NCI-H524 treated with DMSO at 0.1 percent for 48 hours (cell line): ENCODE measurements at places on chromosomes 5 and 9.

DNA sequence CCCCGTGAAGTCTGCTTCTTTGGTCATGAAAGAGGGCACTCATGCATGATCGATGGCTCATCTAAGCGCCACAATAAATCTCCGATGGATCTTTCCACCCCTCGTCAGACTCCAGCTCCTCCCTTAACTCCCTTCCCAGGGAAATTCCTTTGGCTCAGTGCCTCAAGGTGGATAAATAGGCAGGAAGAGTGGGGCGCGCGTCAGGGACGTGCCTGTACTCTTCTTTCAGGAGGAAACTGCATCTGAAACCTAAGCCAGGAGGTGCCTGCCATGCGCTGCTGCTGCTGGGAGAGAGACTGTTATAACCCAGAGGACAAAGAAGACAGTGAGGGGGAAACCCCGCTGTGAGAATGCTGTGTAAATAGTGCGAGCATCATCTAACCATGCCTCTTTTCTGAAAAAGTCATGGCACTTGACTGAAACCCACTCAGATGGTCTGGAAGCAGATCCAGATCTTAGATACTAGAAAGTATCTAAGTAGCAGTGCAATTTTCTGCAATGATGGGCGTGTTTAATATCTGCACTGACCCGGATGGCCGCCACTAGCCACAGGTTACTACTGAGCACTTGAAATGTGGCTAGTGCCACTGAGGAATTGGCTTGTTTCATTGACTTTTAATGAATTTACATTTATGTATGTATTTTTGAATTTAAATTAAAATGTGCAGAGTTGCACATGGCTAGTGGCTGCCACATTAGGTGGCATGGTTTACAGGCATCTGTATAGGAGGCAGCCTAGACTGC lies 120.3 kb upstream of the BASP1 start:
- DNase-seq, result no peak

GRCh38 chr5:82356808-82357671 lies 78.9 kb upstream of the RPS23 start:
- DNase-seq, result no peak

DNA sequence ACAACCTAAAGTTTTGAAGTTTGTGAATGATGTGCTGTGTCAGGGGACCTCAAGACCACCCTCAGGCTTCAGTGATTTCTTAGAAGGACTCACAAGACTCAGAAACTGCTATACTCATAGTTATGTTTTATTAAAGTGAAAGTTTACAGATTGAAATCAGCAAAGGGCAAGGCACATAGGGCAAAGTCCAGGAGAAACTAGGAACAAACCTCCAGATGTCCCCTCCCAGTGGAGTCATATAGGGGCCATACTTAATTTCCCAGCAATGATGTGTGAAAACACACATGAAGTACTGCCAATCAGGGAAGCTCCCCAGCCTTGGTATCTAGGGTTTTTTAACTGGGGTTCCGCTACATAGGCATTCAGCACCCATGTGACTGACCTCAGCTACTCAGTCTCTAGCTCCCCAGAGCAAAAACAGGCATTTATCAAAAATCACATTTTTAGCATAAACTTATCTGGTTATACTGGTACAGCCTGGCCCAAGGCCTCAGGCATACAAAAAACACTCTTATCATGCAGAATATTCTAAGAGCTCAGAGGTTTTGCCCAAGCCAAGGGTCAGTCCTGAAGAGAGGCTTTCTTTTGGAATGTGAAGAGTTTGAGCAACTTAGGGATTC lies 74.7 kb upstream of the ANKRD55 start:
- no peak for DNase-seq

GRCh38 chr5:55572020-55572419 lies 37.3 kb upstream of the PLPP1 start:
- no peak for DNase-seq

DNA sequence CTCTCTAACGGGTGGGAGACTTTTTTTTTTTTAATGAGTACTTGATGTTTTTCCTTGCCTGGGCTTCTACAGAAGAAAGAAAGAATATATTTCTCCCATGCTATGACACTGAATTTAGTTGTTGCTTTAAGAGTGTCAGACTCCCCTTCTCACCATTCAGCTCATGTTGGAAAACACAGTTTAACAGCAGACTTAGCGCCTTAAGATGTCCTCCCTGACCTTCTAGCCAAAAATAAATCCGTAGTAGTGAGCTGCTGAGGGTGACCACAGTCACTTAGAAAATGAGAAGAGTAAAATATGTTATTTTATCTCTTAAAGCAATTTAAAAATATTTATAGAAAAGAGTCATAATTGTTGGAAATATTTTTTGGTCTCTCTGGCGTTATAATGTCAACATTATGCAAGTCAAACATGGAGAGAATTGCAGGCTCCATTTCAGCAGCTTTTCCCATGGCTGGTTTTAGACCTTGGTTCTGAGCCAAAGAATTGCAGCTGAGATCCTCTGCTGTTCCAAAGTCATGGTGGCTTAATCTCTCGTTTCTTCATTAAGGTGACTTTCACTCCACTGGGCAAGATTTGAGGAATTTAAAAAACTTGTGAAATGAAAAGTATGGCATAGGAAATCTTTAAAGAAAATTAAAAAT lies 143.5 kb downstream of the GHR start:
- no peak for DNase-seq
